ENCODE measurements at places on chromosomes 12 and 14.

GRCh38 chr14:69038455-69039287, 59.6 kb upstream of the ACTN1 start:
- DNase-seq, result no peak

DNA sequence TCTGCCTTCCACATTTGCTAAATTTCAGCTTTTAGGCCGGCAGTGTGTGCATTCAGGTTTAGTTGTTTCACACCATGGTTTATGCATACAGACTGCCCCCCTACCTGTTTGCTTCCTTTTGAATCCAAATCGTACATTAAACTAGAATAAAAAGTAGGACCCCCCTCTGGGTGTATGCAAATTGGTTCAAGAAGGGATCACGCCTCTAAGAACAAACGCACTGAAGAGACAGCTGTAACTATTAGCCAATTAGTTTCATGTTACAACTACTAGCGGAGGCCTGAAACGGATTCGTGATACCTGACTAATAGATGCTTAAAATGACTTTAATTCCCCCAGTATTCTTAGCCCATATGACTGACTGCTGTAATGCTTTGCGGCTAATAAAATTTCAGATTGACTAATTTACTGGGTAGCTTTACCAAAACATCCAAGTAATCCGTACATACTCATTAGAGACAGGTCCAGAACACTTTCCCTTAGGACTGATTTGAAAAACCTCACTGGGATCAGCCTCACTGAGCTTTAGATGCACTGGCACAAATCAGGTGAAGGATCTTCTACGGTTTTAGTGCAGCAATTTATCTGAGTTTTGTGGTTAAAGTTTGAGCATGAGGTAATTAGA, 411.8 kb downstream of the NPAS3 start:
- no peak for DNase-seq

- DNase-seq, result peak; percentile 15
Measured at GRCh38 chr12:76346798-76347420, 1.3 kb downstream of the BBS10 start.

DNA sequence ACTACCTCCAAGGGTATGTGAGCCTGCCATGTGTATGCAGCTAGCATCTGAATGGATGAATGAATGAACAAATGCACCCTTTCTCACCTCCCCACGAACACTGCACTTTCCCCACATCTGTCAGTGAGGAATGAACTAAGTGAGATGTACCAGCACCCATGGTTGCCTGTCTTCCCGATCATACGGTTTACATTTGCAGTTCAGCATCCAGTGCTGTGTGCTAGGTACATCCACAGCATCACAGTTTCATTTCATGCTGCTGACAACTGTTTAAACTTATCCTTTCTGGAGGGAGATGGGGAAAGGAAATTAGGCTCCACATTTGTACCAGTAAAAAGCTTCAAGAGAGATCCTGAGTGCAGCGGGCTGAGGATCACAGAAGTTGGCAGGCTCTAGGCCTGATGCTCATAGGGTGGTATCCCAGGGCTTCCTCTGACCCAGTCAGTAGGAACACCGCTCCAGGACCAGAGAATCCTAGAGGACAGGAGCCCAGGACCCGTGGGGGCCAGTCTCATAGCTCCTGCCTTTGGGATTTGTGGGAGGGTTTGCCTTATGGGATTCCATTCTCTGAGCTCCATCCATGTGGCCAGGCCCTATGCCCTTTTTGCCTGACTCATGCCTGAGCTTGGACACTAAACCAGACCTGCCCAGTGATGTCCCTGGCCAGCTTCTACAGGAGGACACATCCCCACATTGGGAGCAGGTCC, 294.5 kb downstream of the CACNA1C start:
- no peak for DNase-seq

DNA sequence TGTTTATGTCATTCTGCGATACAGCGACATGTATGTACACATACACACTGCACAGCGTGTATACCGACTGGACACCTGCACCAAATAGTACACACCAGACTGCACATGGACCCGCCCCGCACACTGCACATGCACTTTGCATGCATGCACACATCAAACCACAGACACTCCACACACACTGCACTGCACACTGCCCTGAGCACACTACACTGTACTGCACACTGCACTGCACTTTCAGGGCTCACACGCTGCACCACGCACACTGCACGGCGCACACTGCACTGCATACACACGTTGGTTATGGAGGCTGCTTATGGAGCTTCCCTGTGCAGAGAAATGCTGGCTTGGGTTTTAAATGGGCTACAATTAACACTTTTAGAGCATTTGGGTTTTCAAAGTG, 1.6 kb downstream of the PAPLN start:
- no peak for DNase-seq

GRCh38 chr12:57759360-57759980, 4.6 kb downstream of the MARCHF9 start:
- peak; percentile 57 for DNase-seq

GRCh38 chr12:19904819-19905218, 463.5 kb upstream of the PDE3A start:
- no peak for DNase-seq

DNA sequence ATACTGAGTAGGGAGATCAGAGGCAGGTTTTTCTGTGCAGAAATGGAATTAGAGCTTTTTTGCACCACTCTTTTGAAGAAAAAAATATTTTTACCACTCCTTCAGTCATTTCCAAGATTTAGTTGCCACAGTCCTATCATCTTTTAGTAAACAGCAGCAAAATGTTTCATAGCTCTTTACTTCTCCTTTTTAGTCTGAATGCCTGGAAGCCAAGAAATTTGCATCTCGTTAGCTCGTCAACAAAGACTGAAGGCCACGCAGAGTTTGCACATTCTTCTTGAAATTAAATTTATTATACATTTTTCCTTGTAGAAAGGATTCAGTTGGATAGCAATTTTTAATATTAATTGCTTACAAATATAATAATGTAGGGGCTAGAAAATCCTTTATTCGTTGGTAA, 544.5 kb upstream of the ATP2B1 start:
- no peak for DNase-seq

DNA sequence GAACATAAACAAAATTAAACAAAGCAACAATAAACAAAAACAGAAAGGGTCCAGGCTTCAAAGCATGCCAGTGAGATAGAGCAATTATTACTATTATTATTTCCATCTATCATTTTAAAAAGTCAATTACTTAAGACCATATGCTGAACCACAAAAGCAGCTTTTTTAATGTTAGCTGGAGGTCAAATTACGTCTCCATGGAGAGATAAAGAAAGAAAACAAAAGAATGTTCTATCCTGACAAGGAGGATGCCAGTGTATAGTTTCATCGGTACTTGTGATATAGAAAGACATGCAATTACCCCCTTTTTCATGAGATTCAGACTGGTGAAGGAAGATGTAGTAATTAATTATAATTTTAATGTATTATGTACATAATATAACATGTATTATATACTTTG, 81.6 kb upstream of the DCN start:
- DNase-seq, result no peak

DNA sequence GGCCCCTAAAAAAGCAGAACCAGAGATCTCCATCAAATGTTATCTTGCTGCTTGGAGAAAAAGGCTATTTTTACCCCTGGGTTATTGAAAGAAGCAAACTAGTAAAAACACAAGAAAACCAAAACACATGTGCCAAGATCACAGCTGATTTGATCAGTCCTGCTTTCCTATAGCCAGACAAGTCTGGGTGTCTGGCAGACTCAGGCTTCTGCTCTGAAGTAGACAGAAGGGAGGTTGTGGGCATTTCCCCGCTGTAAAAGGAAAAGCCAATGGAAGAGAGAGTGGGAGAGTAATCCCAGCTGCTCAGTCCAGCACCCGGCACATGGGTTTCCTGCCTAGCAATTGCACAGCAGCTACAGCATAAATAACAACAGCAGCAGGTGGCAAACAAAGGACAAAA, 177.9 kb downstream of the PHLDA1 start:
- no peak for DNase-seq

- peak; percentile 49 for DNase-seq
Measured at GRCh38 chr14:52951681-52952554, 1.1 kb upstream of the FERMT2 start.

DNA sequence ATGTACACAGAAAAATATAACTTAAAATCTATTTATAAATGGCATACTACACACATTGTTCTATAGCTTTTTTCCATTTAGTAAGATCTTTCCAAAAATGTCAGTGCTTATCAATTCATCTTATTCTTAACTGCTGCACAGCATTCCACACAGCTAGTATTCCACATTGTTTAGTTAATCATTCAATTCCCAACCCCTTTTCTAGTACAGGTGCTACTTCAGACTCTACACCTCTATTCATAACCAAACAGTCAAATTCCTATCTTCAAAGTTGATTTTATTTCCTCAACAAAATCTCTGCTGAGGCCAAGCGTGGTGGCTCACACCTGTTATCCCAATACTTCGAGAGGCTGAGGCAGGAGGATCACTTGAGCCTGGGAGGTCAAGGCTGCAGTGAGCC, 12.3 kb upstream of the NEK9 start:
- no peak for DNase-seq

GRCh38 chr14:74913986-74914573, 9.0 kb downstream of the RPS6KL1 start:
- peak; percentile 47 for DNase-seq

- no peak for DNase-seq
Measured at GRCh38 chr12:103794309-103795213, 46.5 kb downstream of the NT5DC3 start.

DNA sequence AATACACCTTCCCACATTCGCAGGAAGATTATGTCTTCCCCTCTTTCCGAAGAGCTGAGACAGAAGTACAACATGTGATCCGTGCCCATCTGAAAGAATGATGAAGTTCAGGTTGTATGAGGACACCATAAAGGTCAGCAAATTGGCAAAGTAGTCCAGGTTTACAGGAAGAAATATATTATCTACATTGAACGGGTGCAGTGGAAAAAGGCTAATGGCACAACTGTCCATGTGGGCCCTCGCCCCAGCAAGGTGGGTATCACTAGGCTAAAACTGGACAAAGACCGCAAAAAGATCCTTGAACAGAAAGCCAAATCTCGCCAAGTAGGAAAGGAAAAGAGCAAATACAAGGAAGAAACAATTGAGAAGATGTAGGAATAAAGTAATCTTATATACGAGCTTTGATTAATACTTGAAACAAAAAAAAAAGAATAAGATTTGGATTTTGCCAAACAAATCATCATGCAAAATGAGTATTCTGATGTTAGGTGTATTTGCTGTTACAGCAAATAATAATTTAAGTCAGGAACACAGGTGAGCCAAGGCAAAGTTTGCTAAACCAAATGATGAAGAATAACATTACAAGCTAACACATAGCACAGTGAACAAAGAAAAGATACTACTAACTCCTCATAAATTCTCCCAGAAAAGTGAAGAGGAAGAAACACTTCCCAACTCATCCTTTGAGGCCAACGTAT, 30.6 kb downstream of the FAM186A start:
- DNase-seq, result no peak

DNA sequence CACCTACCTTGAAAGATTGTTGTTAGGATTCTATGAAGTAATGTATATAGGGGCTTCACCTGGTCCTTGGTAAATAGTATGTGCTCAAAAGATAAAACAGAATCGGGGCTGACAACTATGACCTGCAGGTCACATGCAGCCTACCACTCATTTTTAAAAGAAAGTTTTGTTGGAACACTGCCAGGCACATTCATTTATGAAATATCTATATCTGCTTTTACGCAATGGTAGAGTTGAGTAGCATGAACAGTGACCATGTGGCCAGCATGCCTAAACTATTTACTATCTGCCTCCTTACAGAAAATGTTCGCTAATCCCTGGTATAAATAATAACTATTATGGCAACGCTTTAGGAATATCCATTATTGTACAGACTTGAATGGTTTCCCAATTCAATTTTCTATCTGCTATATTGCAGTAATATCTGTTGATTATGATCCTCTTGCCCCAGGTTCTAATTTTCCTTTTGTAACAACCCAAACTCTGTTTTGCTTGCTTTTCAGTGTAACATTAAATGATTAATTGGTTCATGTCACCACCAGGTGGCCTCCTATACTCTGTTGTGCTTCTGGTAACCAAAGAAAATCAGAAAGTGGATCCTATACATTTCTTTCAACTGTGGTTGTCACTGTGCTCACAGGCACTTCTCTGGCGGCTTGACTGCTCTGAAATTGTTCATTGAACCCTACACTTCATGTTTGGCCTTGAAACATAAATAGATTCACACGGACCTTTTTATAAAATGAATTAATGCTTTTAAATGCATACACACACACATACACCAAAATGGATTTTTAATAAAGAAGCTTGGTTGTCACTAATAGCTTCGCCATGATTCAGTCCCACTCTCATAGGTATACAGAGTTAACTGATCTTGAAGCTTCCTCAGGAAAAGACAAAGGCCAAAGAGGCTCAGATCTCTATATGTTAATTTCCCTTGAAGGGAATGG, 227.7 kb upstream of the NPAS3 start:
- no peak for DNase-seq

- no peak for DNase-seq
Measured at GRCh38 chr12:111181143-111181726, 187.7 kb downstream of the PHETA1 start.

GRCh38 chr12:76757694-76758093, 6.2 kb upstream of the ZDHHC17 start:
- DNase-seq, result no peak

- no peak for DNase-seq
Measured at GRCh38 chr12:28014196-28014595, 41.7 kb upstream of the PTHLH start.

- DNase-seq, result no peak
Measured at GRCh38 chr12:47302111-47302671, 222.4 kb upstream of the AMIGO2 start.

GRCh38 chr12:74889073-74889472, 320.6 kb downstream of the KCNC2 start:
- no peak for DNase-seq

DNA sequence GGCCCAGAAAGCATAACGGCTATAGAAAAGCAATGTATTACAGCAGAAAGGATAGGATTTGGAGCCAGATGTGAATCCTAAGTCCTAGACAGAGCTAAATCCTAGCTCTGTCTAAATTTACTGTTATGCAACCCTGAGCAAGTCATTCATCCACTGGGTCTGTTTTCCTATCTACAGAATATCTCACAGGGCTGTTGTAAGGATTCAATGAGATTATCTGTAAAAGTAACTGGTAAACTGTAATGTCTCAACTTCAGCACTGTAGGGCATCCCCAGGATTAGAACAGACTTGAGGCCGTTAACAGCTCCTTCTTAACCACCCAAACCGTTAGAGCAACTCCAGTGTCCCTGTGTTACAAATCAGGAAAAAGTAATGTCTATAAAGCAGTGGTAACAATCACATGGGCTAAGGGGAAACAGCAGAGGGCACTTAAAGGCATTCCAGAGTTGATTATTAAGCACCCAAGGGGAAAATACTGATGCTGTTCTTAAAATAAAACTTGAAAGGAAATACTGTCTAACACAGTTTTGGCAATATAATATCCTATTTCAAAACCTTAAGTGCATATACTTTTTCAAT, 10.1 kb downstream of the GMFB start:
- no peak for DNase-seq

GRCh38 chr14:62597143-62597542, 448.1 kb downstream of the KCNH5 start:
- no peak for DNase-seq

GRCh38 chr12:100963381-100963780, 168.8 kb downstream of the ANO4 start:
- DNase-seq, result no peak
